Activated CD8-positive, alpha-beta memory T cell treated with anti-CD3 and anti-CD28 coated beads for 1 hour (primary cell): ENCODE measurements at places on chromosomes 12 and 14.

DNA sequence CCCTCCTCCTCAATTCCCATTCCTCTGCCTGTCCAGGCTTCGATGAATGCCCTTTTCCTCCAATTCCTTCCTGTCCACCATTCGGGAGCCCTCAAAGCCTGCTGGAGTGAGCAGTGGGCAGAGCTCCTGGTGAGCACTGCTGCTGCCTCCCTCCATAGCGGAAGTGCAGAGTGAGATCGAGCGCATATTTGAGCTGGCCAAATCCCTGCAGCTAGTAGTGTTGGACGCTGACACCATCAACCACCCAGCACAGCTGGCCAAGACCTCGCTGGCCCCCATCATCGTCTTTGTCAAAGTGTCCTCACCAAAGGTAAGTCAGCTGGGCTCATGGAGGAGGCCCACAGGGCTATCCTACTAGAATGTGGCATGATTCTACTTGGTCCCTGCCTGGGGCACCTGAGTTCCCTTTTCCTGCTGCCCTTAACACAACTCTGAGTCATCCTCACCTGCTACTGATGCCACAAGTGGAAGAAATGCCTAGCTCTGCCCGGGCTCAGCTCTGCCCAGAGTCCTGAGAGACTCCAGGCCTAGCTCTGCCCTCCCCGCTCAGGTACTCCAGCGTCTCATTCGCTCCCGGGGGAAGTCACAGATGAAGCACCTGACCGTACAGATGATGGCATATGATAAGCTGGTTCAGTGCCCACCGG, 8.0 kb downstream of the CACNB3 start:
- DNase-seq: no peak

GRCh38 chr14:24664366-24664765, 30.4 kb upstream of the GZMB start:
- DNase-seq: no peak

DNA sequence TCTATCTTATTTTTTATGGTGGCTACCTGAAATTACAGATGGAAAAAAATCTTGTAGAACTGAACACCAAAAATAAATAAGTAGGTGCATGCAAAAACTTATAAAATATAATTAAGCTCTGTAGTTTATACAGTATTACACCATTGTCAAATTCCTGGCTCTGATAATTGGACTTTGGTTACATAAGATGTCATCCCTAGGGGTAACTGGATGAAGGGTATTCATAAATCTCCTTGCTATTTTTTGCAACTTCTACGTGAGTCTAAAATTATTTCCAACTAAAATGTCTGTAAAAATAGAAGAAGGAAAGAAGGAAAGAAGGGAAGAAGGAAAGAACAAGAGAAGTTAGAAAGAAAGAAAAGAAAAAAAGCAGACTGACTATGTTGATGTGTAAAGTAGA, 716.6 kb downstream of the BCL11B start:
- no peak for DNase-seq

- no peak for DNase-seq
Observed at GRCh38 chr12:14111230-14111865, 129.9 kb upstream of the GRIN2B start.

GRCh38 chr12:27548301-27549199, 24.5 kb downstream of the PPFIBP1 start:
- no peak for DNase-seq

GRCh38 chr12:11693067-11693466, 43.6 kb downstream of the ETV6 start:
- no peak for DNase-seq
